Vagina (tissue), 2 donors: ENCODE measurements at places on chromosomes 4 and X.

DNA sequence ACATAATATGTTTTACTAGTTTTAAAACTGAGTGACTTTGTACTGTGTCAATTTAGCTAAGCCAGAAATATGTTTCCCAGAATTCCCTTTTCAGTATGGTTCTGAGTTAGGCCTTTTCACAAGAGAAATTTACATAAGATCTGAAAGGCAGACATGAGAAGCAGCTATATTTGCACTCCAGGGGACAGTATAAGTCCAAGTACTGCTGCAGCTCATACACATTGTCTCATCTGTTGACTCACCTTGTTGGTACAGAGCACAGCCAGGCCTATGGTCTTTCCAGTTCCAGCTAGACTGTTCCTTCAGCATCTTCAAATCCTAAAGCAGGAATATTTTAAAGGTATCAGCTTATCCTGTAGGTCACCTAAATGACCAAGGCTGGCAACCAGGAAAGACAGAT, 53.5 kb downstream of the BMP3 start:
- DNase-seq = no peak

DNA sequence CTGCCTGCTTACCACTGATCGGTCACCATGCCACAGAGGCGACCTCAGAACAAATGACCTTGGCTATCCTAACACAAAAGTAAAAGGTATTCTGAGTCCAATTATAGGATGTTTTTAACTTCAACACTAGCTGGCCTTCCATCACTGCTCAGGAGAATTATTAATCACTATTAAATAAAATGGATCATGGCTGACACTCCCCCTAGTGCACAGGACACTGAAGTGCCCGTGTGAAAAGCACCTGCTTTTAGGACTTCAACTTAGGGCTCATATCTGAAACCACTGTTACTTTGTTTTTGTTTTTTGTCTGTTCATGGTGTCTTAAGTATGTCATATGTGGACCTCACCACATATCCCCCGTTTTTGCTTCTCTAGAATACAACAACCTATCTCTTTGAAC, 33.9 kb downstream of the STX18 start:
- DNase-seq = no peak

DNA sequence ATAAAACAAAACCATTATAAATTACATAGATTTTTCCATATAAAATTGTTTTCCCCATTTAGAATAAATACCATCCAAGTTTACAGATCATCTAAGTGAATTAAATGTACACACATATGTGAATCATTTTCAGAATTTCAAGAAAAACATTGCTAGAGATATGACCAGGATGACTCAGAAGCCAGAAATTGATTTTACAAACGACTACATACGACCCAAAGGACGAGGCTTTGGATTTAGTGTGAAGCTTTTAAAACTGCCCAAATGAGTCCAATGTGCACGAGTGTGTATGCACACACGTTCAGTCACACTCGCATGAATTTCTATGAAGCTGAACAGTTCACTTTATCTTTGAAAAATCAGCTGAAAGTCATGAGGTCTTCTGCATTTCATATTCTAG, 37.9 kb downstream of the MFAP3L start:
- no peak for DNase-seq

GRCh38 chrX:68876731-68877130, 47.9 kb downstream of the EFNB1 start:
- no peak for DNase-seq

- DNase-seq = no peak
Measured at GRCh38 chr4:111230265-111230664, 607.4 kb upstream of the PITX2 start.

DNA sequence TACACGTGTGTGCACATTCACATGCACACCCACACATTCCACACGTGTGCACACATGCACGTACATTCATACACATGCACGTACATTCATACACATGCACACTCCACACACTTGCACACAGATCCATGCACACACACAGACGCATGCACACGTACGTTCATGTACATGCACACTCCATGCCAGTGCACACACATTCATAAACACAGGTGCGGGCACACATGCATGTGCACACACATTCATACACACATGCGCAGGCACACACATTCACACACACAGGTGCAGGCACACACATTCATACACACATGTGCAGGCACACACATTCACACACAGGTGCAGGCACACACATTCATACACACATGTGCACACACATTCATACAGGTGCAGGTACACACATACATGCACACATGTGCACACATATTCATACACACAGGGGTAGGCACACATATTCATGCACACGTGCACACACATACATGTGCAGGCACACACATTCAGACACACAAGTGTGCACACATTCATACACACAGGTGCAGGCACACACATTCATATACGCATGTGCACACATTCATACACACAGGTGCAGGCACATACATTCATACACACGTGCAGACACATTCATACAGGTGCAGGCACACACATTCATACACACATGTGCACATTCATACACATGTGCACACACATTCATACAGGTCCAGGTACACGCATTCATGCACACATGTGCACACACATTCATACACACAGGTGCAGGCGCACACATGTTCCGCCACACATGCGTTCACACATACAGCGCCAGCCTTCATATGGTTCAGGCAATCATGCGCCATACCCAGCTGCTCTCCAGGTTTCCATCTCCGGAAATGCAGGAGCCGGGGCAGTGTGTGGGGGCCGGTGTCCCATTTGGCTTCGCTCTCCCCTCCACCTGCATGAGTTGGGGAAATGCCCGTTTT, 124.8 kb downstream of the HMX1 start:
- DNase-seq = no peak

DNA sequence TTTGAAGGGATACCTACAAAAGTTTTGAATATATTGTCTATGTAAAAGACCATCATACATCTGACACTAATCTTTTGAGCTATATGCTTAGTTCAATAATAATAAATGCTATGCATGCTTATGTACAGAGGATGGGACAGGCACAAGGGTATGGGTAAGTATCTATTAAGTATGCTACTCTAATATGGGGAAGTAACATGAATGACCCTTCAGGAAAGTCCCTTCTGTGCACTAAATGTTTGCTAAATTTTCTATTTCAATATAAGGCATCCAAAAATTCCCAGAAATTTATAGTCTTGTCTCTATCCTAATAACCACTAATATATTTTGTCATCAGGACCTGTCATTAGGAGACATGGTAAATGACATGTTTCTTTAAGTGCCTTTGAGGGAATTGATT, 19.0 kb downstream of the ATP8A1 start:
- DNase-seq = no peak

DNA sequence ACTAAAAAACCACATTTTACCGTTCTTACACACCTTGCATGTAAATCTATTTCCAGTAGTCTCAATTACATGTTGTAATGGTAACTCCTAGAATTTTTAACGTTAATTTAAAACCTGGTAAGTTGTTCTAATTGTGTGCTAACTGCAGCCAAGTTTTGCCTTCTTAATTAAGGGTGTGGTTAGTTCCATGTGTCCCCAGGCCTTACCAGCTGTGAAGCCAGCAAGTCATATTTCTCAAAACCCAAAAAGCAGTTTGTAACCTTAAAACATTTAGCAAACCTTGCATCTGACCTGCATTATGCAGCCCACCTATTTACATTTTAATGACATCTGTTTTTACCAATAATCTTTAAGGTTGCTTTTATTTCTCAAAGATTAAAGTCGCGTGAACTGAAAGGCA, 18.4 kb upstream of the FAM47E start:
- no peak for DNase-seq

DNA sequence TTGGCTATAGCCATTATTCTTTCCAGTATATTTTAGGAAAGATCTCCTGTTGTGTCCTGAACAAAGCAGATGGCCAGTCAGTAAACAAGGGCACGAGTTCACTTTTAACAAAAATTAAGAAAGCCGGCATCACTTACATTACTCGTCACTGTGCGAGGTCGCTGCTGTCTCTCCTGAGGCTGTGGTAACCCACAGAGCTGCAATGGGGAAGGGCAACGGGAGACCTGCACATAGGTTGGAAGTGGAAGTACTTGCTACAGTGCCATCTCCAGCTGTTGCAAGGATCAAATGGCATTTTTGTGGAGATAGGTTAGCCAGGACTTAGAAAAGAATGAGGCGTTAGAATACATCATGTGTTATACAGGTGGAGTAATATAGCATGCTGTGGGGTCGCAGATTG, 132.2 kb downstream of the KLHL8 start:
- DNase-seq = no peak

DNA sequence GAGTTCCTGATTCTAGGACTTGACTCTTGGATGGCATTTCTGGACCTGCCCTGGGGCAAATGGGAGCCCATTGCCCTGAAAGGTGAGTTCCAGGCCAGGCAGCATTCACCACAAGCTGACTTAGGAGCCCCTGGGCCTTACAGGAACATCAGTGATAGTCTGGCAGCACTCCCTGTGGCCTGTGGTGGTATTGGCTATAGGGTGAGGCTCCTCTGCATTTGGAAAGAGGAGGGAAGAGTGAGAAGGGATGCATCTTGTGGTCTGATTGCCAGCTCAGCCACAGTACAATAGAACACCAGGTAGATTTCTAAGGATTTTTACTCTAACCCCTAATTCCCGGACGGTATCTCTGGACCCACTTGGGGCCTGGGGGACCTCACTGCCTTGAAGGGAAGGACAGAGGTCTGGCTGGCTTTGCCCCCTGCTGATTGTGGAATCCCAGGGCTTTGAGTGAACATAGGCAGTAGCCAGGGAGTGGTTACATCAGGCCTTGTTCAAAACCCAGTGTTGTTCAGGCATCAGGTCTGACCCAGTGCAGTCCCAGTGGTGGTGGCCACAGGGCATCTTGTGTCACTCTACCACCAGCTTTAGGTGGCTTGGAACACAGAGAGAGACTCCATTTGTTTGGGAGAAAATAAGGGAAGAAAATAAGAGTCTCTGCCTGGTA, 32.9 kb downstream of the MAGED4 start:
- DNase-seq = no peak

DNA sequence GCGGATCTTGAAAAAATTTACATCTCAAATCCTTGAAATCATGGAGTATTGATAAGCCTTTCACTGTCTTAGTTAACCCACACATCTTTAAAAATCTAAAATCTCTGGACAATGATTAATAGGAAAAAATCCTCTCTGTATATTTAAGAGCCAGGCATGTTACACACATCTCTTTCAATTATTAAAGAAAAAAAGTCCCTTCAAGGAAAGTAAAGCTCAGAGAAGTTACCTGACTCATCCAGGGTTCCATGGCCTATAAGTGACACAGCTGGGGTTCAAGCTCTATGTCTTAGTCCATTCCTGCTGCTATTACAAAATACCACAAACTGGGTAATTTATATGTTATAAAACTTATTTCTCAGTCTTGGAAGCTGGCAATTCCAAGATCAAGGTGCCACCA, 14.2 kb upstream of the FGF16 start:
- no peak for DNase-seq

- no peak for DNase-seq
Measured at GRCh38 chr4:89303177-89303576, 4.4 kb downstream of the GPRIN3 start.

DNA sequence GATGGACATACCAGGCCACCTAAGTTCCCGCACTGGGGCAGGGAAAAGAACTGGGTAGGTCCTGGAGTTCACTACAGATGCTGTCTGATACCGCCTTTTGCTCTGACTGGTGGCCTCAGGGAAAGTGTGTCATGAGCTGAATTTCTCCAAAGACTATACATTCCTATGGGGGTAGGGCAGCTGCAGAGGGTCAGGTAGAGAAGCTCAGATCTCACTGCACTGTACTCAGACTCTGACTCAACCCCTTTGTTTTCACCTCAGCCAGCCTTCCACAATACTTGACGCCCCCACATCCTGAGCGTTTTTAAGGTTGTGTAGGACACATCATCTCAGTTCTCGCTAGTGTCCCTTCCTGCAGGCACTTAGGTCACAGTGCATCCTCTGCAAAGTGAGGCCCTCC, 7.8 kb downstream of the GATB start:
- no peak for DNase-seq

- no peak for DNase-seq
Measured at GRCh38 chrX:9958183-9958582, 9.0 kb upstream of the CLDN34 start.

GRCh38 chr4:138189206-138189605, 52.9 kb downstream of the SLC7A11 start:
- DNase-seq = no peak

DNA sequence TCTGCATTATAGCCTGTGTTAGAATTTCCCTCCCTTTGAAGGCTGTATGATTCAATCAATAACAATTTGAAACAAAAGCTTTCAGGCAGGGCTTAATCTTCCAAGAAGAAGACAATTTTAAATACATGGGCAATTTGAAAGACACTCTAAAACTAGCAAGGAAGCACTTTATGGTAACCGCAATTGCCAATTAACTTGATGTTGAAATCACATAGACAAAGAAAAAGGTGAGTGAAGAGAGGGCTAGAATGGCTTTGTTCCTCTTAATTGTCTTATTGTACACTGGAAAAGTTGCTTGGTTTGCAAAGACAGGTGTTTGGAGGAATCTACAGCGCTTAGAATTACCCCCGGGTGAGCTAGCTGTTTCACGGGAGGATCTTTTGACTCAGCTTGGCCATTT, 74.4 kb upstream of the PRKX start:
- DNase-seq = no peak

- DNase-seq = no peak
Measured at GRCh38 chr4:138616775-138617174, 374.6 kb upstream of the SLC7A11 start.

GRCh38 chr4:40916880-40917279, 167.1 kb downstream of the NSUN7 start:
- no peak for DNase-seq

DNA sequence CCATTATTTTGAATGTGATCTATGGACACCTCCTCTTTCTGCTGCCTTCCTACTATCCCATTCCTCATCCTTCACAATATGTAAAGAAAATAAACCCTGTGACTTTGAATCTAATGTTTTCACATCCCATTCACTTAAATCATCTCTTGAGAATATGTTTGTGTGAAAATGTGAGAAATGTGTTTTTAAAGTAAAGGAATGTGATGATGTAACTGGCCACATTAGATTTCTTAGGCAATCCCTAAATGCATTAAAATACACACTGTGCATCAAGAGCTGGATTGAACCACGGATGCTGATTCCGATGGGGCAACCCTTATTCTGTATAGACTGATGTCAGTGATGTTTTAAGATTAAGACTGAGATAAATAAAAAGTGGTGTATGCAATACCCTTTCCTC, 558.9 kb upstream of the TENM3 start:
- no peak for DNase-seq

GRCh38 chr4:127778102-127778501, 4.0 kb upstream of the HSPA4L start:
- DNase-seq = no peak

DNA sequence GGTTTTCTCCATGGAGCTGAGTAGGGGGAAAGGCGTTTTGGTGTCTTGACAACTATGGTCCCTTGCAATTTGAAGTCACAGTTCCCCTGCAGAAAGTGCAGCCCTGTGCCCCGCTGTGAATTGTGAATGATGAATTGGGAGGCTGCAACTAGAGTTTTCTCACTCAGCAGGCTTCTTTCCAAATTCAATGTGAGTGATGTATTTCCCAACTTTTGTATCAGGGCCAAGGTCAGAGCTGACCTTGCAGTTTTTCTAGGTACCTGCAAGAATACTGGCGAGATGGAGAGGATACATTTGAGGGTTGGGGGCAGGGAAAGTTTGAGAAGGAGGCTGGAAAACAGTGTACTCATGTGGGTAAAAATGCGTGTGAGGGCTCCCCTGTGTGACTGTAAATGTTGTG, 11.7 kb downstream of the PHEX start:
- no peak for DNase-seq
